ENCODE measurements at places on chromosomes 1 and 21. TPM values are rescaled to one million over a fixed set of nuclear protein-coding genes. Genes with fewer than 3 reads are reported as not detected.

GRCh38 chr1:4963251-4963650, 308.8 kb downstream of the AJAP1 start:
- no peak for DNase-seq

DNA sequence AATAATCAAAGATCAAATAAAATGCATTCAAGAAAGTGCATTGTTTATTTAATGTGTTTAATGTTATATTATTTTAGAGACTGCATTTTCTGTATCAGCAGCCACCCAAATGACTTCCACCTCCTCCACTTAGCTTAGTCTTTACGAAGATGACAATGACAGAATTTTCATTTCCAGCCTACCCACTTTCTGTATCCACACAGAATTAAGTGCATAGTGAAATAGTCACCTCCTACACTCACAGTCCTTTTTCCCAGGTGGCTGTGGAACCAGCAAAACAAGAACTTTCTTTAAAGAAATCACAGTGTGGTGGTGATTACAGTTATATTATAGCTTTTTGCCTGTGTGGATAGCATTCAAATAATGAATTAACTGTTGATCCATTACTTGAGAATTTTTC, 66.2 kb upstream of the KCNK1 start:
- DNase-seq, result no peak

The ITGB2 gene
- polyA plus RNA-seq, result 2,161 TPM

- DNase-seq, result no peak
These were observed 3.7 kb upstream of the NEK7 start for GRCh38 chr1:198153103-198153502.

All from immature natural killer cell (primary cell).